ENCODE measurements at places on chromosomes 7 and 10.

DNA sequence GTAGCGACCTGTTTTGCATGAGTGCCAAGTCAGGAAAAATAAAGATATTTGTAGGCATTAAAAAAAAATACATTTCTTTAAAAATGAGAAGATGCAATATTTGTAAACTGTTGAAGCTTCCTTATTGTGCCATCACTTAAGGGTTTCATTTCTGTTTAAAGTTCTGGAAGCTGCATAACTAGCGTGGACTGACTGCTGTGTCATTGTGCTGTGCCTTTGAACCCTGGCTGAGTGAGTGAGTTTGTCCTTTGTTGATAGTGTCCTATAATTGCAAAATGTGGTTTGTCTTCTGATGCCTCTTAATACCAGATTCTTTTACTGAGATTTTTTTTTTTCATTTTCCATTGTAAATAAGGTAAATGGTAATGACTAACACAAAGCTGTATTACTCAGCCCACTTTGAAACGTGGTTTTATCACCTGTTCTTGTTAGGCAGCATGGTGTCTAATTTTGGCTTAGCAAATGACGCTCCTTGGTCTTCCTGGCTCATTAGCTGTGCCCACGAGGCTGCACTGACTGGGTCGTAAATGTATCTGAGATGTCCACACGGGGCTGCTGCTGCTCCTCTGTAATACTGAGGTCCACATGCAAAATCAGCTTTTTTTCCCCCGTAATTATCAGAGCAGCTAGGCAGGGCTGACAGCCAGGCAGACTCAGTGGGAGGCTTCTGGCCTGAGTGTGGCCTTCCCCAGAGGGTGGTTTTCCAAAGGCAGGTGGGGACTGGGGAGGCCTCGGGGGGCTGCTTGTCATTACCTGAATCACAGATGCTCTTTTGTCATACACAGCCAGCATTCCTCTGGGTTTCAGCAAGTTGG, 14.8 kb downstream of the ZSCAN25 start:
- no peak for DNase-seq

GRCh38 chr7:134891696-134892678, 94.3 kb upstream of the AGBL3 start:
- DNase-seq = peak; percentile 65

DNA sequence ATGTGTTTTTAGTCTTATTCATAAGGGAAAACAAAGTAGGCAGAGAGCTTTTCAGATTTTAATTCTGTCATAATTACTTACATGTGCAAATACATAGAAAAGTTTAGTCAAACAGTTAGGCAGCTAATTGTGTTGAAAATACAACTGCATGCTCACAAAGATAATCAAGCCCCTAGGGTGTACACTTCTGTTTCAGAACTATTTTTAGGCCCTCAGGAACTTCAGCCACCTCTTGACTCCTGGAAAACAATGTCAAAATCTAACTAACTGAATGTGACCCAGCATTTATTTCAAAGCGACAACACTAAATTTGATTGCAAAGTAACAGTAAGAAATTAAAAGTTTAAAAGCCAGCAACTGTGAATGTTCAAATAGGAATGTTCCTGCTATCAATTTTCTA, 599.0 kb upstream of the LRRTM3 start:
- no peak for DNase-seq

GRCh38 chr10:60611291-60611747, 167.0 kb upstream of the CDK1 start:
- peak; percentile 81 for DNase-seq

GRCh38 chr7:134477954-134478353, 19.1 kb upstream of the AKR1B1 start:
- DNase-seq = no peak
